Adipocyte (in vitro differentiated cells): ENCODE measurements at places on chromosomes 2 and 18.
A peak's percentile ranks its signal among the peaks of the same experiment; 100 is the strongest.

DNA sequence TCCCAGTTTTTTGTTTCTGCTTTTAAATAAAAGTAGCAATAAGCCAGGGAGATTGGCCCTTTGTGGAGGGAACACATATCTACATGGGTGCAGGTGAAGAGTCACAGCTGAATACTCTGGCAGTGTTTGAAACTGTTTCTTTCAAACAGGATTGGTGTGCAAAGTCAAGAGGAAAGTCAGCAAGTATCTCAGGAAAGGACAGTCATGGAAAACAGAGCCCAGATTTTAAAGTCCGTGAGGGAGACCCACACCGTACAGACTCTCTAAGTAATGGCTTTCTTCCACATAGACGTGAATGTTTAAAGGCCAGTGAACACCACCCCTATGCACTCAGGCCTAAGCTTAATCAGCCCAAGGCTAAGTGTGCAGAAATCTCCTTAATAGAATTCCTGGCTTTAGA, 95.3 kb downstream of the GFPT1 start:
- no peak for DNase-seq

DNA sequence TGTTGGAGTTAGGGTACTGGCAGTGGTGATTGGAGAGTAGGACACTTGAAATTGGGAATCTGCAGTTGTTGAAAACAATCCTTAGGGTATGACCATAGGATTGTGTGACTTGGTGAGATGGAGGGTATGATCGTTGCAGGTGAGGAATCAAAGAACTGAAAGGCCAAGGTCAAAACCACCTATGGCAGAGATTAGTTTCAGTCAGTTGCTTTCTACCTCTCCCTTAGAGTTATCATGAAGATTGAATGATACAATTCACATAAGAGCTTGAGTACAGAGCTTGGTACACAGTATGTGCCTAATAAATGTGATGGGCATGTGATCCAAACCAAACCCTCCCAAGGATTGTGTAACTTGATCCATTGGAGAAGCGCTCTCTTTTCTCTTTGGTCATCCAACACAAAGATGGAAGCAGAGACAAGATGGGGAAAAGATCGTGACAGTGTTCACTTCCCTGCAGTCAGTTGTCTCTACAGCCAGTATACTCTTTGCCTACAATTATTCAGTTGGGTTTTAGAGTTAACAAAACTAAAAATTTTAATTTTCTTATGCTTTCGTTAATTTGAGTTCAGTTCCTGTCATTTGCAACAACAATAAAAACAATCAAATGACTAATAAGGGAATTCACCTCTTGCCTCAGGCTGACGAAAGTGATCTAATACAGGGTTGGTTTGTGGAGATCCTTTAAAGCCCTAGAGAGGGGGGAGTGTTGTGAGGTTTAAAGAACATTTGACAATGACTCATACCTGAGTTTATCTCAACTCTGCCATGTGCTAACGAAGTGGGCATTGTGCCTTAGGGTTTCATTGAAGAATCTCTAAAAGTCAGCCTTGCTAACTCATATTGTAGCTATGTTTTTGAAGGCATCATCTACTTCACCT, 14.8 kb upstream of the SMAD2 start:
- peak; percentile 43 for DNase-seq

GRCh38 chr18:74252039-74252395, 39.7 kb downstream of the CYB5A start:
- no peak for DNase-seq

DNA sequence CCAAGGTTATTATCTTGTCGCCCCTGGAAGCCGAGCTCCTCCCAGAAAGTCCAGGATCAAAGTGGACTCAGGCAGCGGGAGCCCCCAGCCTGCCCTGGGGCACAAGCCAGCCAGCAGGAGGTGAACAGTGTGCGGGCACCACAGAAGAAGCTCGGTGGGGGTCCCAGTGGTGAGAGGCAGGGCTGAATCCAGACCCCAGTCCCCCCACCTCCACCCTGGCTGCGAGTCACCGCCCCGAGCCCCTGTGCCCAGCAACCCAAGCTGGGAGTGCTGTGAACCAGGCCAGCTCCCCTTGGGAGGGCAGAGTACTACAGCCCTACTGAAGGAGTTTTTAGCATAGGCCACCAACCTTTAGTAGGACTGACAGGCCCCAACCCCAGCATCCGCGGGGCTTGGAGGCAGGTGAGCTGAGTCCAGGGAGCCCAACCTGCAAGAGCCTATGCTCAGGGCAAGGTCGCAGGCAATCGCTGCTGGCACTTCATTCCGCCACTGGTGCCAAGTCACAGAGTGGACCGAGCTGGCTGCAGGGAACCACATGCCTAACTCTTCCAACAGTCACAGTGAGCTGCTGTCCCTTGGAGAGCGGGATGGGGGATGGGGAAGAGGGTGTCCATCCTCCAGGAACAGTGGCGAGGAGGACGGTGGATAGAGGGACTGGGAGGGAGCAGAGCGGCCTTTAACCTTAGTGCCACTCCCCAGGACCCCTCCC, 3.0 kb downstream of the PIEZO2 start:
- no peak for DNase-seq

- no peak for DNase-seq
Measured at GRCh38 chr18:48913775-48914174, 37.0 kb downstream of the SMAD7 start.

DNA sequence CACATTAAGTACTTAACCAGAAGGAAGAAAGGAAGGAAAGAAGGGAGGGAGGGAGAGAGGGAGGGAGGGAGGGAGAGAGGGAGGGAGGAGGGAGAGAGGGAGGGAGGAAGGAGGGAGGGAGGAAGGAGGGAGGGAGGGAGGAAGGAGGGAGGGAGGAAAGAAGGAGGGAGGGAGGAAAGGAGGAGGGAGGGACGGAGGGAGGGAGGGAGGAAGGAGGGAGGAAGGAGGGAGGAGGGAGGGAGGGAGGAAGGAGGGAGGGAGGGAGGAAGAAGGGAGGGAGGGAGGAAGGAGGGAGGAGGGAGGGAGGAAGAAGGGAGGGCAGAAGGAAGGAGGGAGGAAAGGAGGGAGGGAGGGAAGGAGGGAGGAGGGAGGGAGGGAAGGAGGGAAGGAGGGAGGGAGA, 363.3 kb downstream of the MBD2 start:
- no peak for DNase-seq

DNA sequence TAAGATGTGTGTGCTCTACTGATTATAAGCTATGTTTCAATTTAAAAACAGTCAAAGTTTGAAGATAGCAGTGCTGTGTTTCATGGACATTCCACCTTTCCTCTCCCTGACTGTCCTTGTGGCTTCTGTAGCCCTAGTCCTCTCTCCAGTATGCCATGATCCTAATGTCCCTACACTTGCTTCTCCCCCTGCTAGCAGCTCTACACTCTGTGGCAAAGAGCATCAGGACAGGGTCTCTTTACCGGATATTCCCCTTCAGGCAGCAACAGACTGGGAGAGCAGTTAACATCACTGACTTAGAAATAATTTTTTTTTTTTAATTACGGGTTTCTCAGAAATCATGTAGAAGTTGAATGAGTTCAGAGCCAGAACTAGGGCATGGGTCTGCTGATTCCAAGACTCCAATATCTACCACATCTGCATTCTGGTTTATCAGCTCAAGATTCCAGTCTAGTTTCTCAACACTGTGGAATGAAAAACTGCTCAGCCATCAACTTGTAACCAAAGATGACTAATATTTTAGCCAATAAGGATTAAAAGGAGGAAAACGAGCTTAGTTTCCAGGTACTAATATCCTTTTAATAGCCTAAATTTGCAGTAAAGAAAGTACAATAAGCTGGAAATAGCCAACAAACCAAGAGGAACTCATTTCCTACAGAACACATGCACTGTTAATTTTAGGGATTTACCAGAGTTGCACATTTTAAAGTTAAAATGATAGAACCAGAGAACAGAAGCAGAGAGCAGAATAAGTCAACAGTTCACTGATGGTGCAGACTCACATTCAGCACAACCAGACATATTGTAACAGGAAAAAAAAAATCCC, 45.2 kb downstream of the TMEM131 start:
- peak; percentile 88 for DNase-seq

GRCh38 chr2:33586766-33587165, 12.3 kb downstream of the FAM98A start:
- no peak for DNase-seq

GRCh38 chr18:58161659-58162058, 117.6 kb downstream of the NEDD4L start:
- no peak for DNase-seq

DNA sequence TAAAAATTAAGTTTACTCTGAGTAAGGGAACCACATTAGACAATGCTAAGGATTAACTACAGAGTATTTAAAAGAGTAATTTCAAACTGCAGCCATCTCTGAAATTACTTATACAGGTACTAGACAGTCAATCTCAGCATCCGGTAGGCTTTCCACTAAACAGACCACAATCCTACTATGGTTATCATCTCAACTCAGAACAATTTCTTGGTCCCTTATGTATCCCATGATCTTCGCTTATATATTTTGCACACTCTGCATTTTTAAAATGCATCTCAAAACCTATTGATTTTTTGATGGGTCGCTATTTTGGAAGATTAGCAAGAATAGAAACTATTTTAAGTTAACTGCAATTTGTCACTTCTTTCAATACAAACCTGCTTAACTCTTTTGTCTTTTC, 1.4 kb downstream of the PPP4R1 start:
- DNase-seq, result no peak

- DNase-seq, result no peak
Measured at GRCh38 chr2:108924580-108925251, 64.3 kb downstream of the EDAR start.
